ENCODE measurements at places on chromosomes 6 and 20.

DNA sequence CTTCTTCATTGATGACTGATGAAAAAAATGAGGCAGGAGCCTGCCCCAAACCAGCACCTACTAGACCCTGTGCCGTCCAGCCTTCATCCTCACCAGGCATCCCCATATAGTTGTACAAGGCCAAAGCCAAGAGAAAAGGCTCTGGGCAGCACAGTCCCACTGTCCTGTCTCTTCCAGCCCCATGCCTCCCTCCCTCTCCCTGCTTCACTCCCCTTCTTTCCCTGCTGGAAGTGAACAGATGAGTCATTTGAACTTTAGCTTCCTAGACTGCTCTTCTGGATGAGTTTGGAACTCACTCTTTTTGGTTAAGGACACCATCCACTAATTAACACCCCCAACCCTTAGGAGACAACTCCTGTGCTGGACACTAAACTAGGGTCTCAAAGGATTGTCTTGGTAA, 235.2 kb downstream of the LRFN2 start:
- no peak for DNase-seq

DNA sequence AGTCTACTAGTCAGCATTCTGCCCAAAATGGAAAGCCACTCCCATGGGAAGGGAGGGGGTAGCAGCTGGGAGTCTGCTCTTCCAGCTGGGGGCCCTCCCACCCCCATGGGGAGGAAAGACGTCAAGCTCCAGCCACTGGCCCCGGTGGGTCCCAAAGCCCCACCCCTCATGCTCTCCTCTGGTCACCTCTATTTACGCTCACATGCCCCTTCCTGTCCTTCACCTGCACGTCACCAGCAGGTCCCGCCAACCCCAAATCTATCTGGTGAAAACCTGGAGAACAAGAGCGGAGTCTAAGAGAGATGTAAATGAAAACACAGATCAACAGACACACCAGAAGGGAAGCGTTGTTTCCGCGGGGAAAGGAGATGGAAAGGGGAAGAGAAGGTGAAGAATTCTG, 30.0 kb upstream of the ZBP1 start:
- DNase-seq, result no peak

- DNase-seq, result no peak
These were observed 207.5 kb downstream of the MANEA start for GRCh38 chr6:95784869-95785268.

- DNase-seq, result no peak
These were observed 259.1 kb downstream of the HDGFL1 start for GRCh38 chr6:22828179-22829062.

DNA sequence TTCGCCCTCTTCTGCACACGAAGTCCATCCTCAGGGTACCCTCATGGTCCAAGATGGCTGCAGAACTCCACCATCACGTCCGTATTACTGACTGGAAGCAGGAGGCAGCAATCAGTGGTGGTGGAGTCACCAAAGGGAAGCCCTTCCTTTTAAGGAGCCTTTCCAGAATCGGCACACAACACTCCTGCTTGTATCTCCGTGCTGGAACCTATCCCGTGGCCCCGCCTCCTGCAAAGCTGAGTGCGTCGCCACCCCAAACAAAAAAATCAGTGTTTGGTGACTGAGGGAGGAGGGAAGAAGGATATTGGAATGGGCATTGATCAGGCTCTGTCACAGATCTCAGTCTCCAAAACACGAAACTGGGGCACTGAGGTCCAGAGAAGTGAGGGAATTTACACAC, 5.8 kb upstream of the CCN5 start:
- no peak for DNase-seq

DNA sequence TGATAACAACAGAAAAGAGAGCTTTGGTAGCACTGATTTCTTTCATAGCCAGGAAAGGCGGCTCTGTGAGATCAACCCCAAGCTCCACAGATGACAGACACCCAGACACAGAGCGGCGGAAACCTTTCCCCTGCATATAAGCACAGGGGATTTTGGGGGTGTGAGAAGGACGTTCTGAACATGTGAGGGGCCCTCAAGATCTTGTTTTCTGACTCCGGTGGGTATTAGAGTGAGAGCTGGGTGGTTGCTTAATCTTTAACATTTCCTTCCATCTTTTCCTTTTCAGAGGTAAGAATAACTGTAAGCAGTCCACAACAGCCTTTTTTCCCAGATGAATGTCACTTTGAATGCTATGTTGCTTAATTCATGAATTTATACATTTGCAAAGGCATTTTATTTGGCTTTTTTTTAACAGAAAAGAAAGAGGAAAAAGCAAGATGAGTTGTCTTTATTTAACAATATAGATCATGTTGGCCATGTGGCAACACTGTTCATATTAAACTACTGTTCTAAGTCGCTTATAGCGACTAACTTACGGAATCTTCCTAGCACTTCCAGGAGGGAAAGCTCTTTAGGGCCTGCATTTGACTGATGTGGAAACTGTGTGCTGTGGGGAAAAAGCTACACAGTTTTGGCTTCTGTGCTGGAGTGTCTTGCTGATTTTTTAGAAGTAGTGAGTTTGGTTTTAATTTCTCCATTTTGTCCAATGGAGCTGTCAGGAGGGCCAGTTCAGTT, 80.5 kb upstream of the NAA20 start:
- no peak for DNase-seq

DNA sequence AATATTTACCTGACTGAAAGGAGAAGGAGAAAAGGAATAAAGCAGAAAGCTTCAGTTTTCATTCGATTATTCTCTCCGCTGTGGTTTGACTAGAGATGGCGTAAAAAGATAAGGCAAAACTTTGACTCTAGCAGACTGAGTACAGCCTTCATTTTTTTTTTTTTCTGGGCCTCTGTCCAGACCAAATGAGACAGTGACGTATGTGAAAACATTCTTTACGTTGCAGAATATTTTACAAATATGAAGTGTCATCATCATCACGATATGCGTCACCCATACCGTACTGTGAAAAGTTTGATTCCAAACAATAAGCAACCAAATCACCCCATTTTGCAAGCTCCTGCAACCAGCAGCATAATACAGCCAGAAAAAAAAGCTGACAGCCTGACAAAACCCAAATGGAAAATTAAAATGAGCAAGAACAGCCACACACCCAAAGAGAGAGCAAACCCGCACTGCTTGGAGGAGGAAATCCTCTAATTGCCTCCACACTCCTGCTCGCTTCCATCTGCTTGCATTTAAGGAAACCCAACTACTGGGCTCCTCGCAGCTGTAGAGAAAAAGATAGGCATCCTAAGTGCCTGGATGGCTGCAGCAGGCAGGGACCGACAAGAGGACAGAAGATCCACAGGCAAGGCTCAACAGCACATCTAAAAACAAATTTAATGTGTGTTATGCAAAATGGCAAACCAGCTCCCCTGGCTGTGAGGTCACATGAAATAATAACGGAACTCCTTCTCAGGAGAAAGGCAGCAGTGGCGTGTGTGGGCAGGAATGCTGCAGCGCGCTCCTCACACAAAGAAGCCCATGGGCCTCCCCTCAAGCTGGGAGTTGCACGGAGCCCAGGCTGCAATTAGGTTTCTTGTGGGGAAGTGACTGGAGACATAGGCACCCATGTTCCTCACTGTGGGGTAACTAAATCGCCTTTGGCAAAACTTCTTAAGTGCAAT, 113.1 kb downstream of the FYN start:
- peak; percentile 53 for DNase-seq

DNA sequence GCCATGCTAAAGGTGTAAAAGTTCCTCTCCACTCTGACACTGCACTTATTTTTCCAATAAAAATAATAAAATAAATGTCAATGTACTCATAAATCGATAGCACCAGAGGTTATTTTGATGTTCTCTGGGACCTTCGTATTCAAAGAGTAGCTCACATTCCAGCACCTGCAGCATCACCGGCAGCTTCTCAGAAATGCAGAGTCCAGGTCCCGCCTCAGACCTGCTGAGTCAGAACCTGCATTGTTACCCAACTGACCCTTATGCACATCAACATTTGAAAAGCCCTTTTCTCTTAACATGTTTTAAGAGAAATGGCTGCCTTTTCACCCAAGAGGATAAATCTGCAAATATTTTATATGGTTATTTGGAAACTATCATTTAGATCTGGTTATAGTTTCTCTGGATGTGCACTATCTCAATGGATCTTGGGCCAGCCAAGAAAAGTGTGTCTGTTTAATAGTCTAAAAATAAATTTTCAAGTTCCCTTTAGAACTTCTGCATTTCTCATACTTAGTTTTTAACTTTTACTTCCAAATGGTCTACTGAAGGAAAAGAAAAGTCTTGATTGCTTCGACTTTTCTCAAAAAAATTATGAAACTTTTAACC, 216.2 kb upstream of the PRDM1 start:
- no peak for DNase-seq

DNA sequence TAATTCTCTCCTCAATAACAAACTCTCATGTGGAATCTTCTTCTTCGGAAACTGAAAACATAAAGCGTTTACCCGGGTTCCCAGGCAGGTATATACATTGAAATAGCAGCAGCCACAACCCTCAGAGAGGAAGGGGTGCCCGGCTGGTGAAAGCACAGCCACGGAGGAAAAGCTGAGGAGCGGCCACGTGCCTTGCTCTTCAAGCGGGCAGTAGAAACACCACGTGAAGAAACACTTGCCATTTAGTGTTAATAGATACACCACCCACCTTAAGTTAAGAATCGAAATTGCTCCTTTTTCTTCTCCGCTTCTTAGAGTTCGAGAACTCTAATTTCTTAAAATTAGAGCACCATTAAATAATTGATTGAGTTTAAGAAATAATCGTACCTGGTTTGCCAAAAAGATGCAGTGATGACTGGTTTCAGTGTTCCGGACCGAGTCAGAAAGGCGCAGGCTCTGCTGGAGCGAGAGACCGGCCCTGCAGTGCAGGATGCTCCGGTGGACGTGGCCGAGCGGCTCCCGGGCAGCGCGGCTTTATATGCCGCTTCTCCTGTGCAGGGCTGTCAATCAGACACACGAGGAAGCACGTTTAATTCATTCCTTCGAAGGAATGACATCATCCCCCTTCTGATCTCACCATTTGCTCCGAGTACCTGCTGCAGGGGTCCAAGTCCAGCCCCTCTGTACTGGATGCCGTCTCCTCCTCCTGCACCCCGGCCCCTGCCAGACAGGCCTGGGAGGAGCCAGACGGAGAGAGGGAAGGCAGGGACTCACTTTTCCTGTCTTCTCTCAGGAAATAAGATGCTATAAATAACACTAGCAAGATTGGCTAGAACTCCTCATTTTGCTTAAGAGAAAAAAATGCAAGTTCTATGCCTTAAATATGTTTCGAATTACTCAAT, at the start of gene THBS2:
Gene THBS2 (minus strand): TSS at position 510 of the 902 bp plus-strand sequence. CDS start 3,062 bp downstream, outside the sequence.
- no peak for DNase-seq

GRCh38 chr6:134593887-134594286, 276.0 kb upstream of the SGK1 start:
- DNase-seq, result no peak

DNA sequence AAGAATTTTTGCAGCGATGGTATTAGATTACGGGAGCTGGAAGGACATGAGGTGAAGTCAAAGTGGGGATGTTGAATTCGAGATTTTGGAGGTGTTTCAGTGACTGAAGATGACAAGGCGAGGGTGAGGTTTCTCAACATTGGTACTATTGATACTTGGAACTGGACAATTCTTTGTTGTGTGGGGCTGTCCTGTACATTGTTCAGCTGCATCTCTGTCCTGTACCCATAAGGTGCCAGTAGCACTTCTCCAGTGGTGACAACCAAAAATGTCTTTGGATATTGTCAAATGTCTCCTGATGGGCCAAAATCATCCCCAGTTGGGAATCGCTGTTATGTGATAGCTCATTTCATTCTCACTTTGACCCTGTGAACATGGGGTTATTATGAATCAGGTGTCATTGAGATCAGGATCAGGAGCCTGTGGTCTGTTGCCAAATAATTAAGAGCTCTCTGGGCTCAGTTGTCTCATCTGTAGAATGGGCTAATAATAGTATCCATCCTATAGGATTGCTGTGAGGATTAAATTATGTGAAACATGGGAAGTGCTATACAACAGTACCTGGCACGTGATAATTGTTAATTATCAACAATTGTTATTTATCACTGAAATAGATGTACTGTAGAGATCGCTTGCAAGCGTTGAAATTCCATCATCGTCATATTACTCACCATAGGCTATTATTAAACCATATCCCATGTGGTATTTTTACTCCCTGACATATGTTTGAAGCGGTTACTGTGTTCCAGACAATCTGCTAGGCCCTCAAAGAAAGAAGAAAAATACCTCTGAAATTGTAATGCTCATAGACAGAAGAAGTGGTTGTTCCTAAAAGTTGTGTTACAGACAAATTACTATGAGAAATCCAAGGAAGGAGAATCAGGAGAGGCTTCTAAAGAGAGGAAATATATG, 48.5 kb upstream of the TTPAL start:
- DNase-seq, result no peak

DNA sequence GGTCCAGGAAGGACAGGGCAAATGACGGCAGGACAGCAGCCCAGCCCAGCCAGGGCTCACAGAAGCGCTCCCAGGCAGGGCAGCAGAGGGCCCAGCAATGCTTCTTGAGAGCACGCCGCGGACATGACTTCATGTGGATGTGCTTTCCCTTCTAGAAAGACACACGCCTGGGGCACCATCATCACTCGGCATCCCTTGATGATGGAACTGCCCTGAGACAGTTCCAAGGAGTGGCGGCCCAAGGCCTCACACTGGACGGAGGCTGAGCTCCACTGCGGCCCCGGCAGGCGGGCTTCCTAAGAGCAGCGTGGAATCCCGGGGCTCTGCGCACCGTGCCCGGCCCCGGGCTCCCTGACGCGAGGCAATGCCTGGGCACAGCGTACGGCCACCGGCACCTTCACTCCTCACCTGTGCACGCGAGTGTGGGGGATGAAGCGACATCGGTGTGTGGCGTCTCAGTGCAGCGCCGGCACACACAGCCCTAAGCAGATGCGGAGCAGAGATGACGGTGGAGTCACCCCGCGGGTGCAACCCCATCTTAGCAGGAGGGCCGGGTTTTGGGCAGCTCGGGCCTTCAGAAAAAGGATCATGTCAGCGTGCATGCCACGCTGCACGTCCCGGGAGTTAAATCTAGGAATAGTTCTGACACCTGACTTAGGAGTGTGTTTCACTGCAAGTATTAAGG, 86.6 kb downstream of the THBS2 start:
- no peak for DNase-seq

DNA sequence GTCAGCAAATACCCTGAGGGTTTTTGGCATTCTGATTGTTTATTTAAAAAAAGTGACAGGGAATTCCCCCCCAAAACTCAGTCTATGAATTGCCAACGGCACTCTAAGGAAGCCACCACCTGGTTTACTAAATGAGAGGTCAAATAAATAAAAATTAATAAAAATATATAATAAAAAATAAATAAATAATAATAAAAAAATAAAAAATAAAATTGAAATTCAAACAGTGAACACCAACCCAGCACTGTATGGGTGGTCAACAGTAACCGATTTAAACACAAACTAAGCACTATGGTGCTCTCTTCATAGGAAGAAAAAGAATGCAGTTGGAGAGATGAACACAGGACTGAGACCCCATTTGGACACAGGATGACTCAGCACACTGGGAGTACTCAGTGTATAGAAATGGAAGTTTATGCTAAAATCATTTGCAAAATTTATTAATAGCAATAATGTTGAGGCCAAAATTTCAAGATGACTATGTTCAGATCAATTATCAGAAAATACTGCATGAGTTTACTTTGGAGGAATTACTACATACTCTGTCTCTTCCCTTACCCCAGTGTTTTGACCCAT, 98.5 kb downstream of the MBOAT1 start:
- DNase-seq, result no peak

Data from T-helper 1 cell (primary cell).